ENCODE measurements at places on chromosomes 16 and 17. TPM values are rescaled to one million over a fixed set of nuclear protein-coding genes. Genes with fewer than 3 reads are reported as not detected.

TNFRSF17 gene
- not detected for total RNA-seq

P2RX1 gene
- not detected for total RNA-seq

FOXL1 gene
- 2.9 TPM for total RNA-seq

SPATA32 gene
- total RNA-seq = not detected

PABPN1L gene
- total RNA-seq = not detected

PIMREG gene
- total RNA-seq = 2.7 TPM

HSD11B2 gene
- total RNA-seq = not detected

PRM3 gene
- total RNA-seq = not detected

OR3A2 gene
- under 0.01 TPM for total RNA-seq

RTN4RL1 gene
- 1.6 TPM for total RNA-seq

PPM1D gene
- 10.2 TPM for total RNA-seq

PRRT2 gene
- total RNA-seq = 6.5 TPM

FBXO31 gene
- 40.1 TPM for total RNA-seq

ABCA10 gene
- 5.0 TPM for total RNA-seq

SAP30BP gene
- 70.8 TPM for total RNA-seq

SSTR5 gene
- not detected for total RNA-seq

PLD6 gene
- 5.0 TPM for total RNA-seq

ZNF624 gene
- 6.8 TPM for total RNA-seq

FOXN1 gene
- total RNA-seq = not detected

PAFAH1B1 gene
- total RNA-seq = 97.8 TPM

B3GNT9 gene
- total RNA-seq = 74.3 TPM

NPW gene
- total RNA-seq = not detected

MMP2 gene
- total RNA-seq = 1,404 TPM

CACNA1H gene
- under 0.01 TPM for total RNA-seq

All from hair follicle dermal papilla cell (primary cell).